Non-pigmented ciliary epithelial cell (primary cell): ENCODE measurements at places on chromosomes 16 and 17.

DNA sequence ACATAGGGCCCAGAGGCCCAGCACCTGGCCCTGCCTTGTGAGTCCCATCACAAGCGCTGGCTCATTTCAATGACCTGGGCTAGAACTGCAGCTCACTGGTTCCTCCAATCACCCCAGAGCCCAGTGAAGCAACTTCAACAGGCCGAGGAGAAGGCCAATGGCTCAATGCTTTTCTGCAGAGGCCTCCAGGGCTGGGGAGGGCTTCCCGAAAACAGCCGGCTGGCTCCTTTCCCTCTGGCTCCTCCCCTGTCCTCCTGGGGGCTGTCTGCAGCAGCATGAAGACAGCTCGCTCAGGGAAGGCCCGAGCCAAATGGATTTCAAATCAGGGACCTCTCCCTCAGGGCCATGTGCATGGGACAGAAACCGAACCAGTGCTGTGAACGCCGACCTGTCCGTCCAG lies 121.6 kb downstream of the ZNF423 start:
- no peak for DNase-seq

DNA sequence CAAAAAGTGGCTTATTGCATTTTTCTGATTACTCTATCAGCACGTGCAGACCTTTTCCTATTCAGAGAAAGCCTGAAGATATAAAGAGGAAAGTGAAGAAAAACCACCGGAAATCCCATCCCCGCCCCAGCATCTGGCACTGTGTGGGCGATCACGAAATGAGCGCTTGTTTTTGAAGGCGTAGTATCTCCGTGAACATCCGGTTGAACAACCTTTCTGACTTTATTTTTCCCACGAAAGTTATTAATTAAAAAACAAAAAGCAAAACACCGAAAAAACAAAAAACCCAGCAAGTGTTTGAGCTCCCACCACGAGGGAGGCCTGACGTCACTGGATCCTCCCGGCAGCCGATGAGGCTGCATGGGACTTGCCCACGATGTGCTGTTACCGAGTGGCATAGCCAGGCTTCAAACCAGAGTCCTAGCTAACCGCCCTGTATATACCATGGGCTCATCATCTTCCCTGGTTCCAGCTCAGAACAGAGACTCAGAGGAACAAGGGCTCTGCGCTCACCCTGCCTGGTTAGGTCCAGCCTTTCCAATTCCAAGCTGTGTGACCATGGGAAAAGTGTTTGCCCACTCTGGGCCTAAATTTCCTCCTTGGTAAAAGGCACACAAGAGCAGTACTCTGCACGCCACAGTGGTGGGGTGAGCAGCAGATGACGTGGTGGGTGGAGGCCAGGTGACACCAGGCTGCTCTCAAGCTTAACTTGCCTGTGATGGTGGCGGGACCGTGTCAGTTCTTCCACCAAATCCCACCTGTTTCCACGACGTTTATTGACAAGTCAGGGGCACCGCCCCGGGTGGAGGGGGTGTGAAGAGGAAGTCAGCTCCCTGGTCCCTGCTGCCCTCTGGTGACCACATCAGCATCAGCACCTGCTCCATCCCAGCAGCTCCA lies 34.3 kb upstream of the IL21R start:
- DNase-seq, result peak; percentile 32

DNA sequence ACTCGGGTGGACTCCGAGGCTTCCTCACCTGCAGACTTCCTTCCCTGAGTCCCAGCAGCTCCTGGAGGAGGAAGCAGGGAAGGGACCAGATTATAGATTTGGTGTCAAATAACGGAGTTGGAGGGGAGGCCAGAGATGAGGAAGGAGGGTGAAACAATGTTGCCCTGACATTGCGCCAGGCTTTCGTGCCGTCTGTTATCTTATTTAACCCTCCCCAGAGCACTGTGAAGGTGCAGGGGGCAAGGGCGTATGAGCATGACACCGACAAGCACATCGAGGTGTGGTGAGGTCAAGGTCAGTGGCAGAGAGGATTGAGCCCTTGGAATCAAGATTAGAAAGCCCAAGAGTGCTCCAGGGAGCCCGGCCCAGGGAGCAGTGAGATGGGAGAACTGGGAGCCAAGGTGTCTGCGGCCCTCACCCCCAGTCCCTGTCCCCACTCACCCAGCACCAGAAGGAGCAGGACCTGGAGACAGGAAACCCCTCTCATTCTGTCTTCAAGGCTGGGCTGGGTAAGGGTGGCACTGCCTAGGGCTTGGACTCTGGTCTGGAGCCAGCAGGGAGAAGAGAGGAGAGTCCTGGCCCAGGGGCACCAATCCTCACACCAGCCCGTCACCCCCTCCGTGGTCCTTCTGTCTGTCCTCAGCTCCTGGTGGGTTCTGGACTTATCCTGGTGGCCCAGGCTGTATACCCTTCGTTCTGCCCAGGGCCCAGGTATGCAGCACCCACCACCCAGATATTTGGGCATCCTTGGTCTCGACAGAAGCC lies 1.1 kb downstream of the PRSS33 start:
- no peak for DNase-seq

DNA sequence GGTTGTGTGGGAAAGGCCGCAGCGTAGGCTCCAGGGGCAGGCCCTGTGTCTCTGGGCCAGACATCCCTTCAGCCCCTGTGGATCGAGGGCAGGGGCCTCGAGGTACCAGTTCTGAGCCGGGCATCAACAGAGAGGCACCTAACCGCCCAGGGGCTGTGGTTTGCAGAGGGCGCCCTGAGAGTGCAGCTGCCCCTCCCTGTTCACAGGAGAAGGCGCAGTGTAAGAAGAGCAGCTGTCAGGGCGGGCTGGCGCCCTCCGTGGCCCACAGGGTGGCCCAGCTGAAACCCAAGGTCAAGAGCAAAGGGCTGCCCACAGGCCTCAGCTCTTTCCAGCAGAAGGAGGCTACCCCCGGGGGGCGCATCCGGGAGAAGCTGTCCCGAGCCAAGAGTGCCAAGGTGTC lies 56.5 kb downstream of the ACTG1 start:
- DNase-seq, result no peak

- DNase-seq, result no peak
Measured at GRCh38 chr17:71396711-71397110, 724.1 kb upstream of the SOX9 start.

DNA sequence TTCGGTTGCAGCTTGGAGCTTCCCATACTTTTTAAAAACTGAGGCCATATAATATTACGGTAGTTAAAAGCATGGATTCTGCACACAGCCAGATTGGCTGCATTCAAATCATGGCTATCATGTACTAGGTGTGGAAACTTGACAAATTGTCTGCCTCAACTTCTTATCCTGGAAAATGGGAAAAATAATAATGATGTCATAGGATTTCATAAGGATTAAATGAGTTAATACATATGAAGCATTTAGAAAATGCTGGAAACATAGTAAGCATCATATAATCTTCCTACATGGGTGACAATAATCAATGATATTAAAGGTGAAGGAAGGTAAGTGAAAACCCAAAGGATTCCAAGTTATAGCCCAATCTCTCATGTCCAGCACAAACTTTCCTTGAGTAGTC lies 588.5 kb upstream of the HSBP1 start:
- DNase-seq, result no peak

DNA sequence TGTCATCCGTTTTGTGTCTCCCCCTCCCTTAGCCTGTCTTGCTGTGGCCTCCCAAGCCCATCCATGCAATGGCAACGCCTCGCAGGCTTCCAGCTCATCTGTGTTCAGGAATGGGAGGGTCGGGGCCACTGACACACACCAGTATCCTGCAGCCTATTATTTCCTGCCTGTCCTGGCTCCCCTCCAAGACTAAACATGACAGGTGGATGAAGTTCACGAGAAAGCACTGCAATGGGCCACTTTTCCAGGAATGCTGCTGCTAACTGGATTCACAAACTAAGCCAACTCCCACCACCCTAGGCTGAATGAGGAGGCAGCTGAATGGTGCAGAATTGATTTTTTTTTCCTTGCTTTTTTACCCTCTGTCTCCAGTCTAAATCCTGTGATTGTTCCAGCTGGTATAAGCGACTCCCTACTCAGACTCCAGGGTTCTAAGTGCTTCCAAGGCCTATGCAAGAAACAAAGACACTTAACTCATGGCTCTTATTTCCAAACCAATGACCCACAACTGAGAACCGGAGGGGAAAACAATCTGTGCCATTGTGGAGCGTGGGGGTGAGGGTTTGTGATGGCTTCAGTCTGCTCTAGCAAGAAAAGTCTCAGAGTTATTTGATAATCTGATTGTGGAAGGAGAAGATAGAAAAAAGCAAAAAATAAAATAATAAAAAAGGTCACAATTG lies 23.3 kb downstream of the TMEM100 start:
- no peak for DNase-seq

DNA sequence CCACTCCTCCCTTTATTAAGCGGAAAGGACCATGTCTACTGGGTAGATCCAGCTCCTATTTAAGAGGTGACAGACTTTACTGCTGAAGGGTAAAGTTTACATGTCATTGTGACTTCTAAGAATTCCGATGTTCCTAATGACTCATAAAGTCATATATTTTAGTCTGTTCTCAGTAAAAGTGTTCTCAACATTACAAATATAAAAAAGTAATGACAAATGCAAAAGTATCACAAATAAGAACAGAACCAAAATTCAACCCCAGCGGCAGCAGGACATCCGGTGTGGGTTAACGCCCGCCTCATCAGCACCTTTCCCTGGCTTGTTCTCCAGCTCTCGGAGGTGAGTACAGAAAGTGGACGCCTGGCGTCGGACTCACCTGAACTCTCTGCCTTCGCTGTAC lies 6.8 kb downstream of the AXIN1 start:
- DNase-seq, result no peak
